ENCODE measurements at places on chromosomes 11 and 22.

- DNase-seq: no peak
Measured at GRCh38 chr22:47600791-47601625, 838.6 kb downstream of the TBC1D22A start.

GRCh38 chr11:88327462-88328143 lies 9.9 kb downstream of the CTSC start:
- no peak for DNase-seq

GRCh38 chr11:11588243-11588642 lies 33.6 kb downstream of the GALNT18 start:
- DNase-seq: no peak

GRCh38 chr11:8829556-8829955 lies 81.4 kb upstream of the AKIP1 start:
- no peak for DNase-seq

DNA sequence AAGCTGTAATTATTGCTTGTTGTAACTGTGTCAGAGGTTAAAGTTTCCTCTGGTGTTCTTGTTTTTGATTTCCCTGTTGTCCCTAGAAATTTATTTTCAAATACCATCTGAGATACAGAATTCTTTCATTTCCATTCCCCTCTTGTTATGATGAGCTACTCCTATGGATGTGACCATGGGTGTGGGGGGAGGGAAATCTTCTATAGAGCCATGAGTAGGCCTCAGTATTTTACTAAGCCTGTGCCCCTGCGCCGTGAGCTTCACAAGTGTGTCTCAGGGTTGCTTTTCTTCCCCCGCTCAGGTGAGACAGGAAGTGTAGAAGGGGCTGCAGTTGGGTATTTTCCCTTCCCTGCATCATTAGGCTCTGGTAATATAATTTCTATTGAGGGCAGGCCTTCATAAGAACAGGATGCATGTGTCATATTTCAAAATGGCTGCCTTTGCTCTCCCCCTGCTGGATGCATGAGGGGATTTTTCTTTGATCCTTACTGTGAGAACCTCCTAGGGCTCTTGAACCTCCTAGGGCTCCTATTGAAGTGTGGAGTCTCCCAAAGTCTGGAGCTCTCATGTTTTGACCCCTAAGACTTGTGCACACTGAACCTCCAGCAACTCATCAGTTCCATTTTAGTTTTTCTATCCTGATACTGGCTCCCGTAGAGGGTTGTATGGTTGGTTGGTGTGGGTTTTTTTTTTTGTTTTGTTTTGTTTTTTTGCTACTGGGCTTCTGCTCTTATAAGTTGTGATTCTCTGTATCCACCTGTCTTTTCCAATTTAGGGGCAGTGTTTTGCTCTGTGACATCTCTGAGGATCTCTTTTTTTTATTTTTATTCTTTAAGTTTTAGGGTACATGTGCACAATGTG lies 658.2 kb downstream of the NTM start:
- DNase-seq: no peak

GRCh38 chr22:22143448-22143847 lies 101.1 kb upstream of the VPREB1 start:
- no peak for DNase-seq

DNA sequence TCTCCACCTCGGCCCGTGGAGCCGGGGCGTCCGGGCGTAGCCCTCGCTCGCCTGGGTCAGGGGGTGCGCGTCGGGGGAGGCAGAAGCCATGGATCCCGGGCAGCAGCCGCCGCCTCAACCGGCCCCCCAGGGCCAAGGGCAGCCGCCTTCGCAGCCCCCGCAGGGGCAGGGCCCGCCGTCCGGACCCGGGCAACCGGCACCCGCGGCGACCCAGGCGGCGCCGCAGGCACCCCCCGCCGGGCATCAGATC lies 439 bp downstream of the YAP1 start:
- DNase-seq: no peak

GRCh38 chr22:25051073-25051472 lies 98.6 kb downstream of the KIAA1671 start:
- no peak for DNase-seq

GRCh38 chr22:42180349-42180842 lies 49.8 kb upstream of the CYP2D6 start:
- peak; percentile 33 for DNase-seq

DNA sequence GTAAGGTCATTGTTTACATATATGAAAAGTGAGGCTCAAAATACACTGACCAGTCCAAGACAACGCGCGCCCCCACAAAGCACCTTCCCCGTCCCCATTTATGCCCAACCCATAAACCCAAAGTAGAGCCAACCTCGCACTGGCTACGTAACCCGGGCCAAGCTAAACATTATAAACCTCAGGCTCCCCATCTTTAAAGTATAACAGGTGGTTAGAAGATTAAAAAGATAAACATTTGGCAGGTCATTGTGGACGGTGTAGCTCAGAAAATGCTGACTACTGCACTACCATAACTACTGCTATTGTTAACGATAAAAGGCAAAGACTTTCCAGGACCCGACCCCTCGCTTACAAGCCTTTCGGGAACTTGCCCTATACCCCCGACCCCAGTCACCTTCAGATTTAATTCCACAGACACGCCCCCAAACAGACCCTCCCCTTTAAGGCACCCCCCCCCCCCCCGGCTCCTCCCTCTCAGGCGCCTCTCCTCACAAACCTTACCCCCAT lies 470 bp downstream of the NUMA1 start:
- DNase-seq: no peak

DNA sequence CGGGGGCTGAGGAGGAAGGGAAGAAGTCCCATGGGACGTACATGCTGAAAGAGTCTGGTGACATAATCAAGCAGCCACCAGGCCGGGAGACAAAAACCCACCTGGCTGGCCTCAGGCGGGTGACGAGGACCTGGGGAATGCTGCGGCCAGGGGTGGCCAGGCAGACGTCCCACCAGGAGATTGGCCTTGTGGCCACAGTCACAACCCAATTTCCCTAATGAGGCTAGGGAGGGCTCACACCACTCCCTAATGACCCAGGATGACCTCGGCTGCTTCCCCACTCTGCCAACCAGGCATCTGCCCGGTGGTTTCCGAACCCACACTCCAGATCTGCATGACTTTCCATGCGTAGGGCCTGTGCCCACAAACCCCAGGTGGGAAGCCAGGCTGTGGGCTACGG lies 66.9 kb downstream of the SCUBE1 start:
- no peak for DNase-seq

- DNase-seq: no peak
Measured at GRCh38 chr11:32344946-32345345, 90.4 kb downstream of the WT1 start.

- DNase-seq: no peak
Measured at GRCh38 chr11:94926698-94927237, 46.6 kb downstream of the CWC15 start.

DNA sequence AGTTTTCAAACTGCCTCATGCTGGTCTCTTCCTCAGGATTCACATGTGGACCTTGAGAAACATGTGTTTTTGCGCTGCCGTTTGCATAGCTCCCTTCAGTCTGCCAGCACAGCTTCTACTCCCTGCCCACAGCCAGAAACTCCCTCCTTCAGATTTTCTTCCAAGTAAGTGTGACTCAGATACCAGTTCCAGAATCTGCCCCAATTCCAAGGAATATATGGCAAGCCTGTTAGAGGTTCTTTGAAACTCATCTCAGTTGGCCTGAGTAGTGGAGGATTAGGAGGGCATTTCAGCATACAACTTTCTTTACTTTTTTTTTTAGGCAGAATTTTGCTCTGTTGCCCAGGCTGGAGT lies 67.1 kb downstream of the SNX19 start:
- no peak for DNase-seq

GRCh38 chr11:108338750-108339149 lies 115.9 kb downstream of the ATM start:
- DNase-seq: no peak

- no peak for DNase-seq
Measured at GRCh38 chr11:107916671-107917241, 11.5 kb upstream of the RAB39A start.

- DNase-seq: no peak
Measured at GRCh38 chr11:7639643-7640025, 33.7 kb downstream of the CYB5R2 start.

- no peak for DNase-seq
Measured at GRCh38 chr11:57424137-57424791, 2.7 kb downstream of the SLC43A3 start.

- no peak for DNase-seq
Measured at GRCh38 chr11:86990515-86990914, 35.3 kb upstream of the FZD4 start.

- DNase-seq: no peak
Measured at GRCh38 chr11:1861435-1862411, 8.8 kb downstream of the LSP1 start.

Data from activated CD4-positive, CD25-positive, alpha-beta regulatory T cell treated with anti-CD3 and anti-CD28 coated beads, Interleukin-2, amount 50 U/mL, for 16 hours (primary cell).